Fibroblast of skin of abdomen (primary cell): ENCODE measurements at places on chromosomes 3 and 15.

DNA sequence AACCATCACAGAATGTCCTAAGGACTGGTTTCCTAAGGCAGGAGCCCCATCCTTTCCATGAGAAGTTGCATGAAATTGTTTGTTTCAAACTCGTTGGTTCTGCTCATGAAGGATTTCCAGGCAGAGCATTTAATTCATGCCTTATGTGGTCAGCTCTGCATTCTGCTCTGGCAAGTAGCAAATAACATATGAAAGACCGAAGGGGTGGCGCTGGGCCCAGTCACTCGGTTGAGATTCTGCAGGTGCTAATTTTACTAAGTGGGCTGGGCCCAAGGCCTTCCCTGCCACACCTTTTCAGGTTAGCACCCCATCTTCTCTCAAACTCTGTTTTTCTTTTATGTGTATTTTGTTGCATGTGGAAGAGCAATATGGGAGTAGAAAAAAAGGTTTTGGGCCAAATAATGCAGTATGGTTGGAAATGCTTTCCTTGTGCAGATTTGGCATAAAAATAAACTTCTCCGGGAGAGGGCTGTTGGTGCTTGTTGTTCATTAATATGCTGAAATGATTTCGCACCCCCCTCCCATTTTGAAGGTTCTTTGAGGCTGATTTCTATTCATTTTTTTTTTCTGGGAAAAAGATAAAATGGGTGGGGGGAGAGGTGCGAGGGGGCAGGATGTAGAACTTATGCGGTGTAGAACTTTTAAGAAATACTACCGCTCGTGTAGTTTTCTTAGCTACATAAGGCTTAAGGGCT, 182.9 kb upstream of the FEZF2 start:
- no peak for DNase-seq

DNA sequence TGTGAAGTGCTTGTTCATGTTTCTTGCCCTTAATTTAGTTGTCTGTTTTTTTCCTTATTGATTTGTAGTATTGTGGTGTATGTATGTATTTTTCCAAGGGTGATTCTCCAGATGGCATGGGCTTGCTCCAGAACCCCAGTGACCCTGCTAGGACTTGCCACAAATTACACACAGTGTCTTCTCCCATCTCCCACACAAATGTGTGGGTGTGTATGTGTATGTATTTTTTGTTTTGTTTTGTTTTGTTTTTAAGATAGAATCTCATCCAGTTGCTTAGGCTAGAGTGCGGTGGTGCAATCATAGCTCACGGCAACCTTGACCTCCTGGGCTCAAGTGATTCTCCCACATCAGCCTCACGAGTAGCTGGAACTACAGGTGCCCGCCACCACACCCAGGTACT, 36.2 kb upstream of the ARID3B start:
- DNase-seq = no peak

DNA sequence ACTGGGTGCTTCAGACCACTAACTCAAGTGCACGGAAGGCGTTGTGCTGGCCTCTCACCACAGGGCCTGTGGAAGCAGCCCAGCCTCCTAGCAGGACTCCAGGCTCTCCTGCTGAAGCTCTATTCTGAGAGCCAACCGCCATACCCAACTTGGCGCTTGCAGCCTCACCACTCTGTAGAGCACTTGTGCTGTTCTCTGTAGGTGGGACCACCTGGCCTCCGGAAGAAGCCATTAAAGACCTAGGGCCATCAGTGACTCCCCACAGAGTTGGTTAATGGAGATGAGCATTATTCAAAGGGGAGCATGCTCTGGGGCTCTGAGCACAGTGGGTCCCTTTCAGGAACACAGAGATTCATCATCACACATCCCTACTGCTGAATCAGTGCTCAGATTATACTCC, 50.9 kb downstream of the C3orf85 start:
- no peak for DNase-seq

DNA sequence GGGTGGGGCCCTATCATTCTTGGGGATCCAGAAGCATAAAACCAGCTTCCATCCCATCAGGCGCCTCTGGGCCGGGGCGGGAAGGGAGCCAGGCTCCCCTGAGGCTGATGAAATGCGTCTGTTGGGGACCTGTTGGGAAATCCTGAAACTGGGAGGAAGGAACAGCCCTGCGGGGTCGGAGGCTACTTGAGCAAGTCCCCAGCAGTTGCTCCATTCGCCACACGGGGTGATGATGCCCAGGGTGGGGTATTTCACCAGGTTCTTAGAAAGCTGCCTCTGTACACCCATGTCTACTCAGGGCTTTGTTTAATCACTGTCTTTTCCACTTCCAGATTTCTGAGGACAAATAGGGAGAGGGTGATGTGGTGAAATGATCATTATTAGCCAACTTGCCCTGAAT, 25.4 kb upstream of the TSEN2 start:
- DNase-seq = no peak

GRCh38 chr3:100436951-100437350, 35.6 kb downstream of the LNP1 start:
- DNase-seq = no peak

DNA sequence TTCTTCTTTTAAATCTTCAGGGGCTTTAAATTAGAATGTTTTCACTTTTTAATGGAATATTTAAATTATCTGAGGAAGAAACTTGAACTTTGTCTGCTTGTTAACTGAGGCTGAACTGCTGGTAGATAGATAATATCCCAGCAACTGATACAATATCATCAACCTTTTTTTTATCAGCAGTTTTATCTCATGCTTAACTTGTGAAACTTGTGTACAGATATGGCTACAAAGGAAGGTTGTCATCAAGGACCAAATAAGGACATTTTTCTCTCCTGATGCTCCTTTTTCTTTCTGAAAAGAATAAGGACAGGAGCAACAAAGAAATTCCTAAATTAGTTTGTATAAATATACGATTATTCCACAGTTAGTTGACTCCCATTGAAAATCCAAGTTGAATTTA, 66.4 kb upstream of the KBTBD8 start:
- DNase-seq = no peak

DNA sequence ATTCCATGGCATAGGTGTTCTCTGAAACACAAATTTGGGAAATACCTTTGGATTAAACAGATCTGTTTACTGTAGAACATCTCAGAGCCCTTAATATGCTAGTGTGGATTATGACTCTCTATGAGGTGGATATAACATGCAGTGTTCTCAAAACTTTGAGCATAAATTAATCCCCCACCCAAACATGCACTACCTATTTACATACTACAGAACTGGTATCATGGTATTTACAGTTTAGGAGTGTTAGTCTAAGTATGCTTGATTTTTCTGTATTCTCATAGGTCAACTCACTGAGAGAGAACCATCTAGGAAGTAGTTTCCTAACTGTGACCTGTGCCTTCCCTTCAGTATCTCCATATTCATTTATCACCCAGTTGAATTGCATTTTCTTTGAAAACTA, 30.9 kb upstream of the ZNF609 start:
- no peak for DNase-seq
